ENCODE measurements at places on chromosomes 7 and 10.

DNA sequence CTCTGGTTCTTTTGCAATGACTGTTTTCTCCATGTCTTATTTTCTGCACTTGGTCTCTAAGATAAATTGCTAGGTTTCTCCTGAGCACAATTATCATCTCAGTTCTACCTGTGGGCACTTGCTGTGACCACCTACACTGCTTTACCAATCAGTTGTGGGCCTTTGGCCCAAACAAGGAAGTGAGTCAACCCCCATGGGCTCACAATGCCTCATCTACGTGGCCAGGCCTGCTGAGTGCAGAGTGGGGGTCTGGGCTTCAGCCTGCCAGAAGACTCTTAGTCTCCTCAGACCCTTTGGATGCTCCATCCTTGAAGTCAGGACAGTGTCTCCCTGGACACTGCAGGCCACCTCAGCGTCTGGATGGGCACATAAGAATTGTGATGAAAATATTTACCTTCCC lies 20.3 kb downstream of the SCART1 start:
- no peak for DNase-seq

GRCh38 chr7:262251-262572 lies 27.8 kb upstream of the FOXL3 start:
- DNase-seq, result no peak

GRCh38 chr10:11548768-11549099 lies 62.7 kb downstream of the USP6NL start:
- DNase-seq, result no peak

DNA sequence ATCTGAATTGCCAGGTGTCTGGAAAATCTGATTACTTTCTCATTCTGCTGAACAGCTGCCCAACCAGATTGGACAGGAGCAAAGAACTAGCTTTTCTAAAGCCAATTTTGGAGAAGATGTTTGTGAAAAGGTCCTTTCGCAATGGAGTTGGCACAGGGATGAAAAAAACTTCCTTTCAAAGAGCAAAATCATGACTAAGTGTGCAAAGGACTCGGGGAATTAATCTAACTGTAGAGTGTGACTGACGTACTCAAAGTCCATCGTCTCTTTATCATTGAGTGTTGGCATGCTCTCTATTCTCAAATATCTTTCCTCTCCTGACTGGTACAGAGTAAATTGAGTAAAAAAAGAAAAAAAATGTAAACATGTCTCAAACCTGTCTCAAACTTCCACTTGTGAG lies 3.3 kb downstream of the NPS start:
- no peak for DNase-seq

- no peak for DNase-seq
Observed at GRCh38 chr7:35477609-35478008, 217.3 kb downstream of the HERPUD2 start.

DNA sequence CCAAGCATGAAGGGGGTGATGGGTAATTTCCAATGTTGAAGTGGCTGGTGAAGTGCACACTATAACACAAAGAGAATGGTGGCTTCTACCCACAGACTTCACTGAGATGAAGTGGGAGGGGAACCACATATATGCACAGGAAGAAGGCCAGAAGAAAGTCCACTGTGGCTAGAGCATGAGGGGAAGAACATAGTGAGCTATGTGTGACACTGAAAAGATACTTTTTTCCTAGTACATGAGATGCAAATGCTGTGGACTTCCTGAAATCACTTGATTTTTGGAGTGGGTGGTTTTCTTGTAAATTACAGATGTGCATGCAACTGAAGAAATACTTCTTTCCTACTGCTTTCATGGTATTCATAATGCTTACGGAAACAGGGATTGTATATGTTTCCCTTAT lies 115.6 kb upstream of the PHYHIPL start:
- no peak for DNase-seq

GRCh38 chr7:47232751-47233412 lies 349.0 kb downstream of the TNS3 start:
- DNase-seq, result no peak

GRCh38 chr7:69703099-69703498 lies 104.8 kb downstream of the AUTS2 start:
- DNase-seq, result no peak
